Mesenchymal stem cell (in vitro differentiated cells and primary cell): ENCODE measurements at places on chromosomes 4 and X.

DNA sequence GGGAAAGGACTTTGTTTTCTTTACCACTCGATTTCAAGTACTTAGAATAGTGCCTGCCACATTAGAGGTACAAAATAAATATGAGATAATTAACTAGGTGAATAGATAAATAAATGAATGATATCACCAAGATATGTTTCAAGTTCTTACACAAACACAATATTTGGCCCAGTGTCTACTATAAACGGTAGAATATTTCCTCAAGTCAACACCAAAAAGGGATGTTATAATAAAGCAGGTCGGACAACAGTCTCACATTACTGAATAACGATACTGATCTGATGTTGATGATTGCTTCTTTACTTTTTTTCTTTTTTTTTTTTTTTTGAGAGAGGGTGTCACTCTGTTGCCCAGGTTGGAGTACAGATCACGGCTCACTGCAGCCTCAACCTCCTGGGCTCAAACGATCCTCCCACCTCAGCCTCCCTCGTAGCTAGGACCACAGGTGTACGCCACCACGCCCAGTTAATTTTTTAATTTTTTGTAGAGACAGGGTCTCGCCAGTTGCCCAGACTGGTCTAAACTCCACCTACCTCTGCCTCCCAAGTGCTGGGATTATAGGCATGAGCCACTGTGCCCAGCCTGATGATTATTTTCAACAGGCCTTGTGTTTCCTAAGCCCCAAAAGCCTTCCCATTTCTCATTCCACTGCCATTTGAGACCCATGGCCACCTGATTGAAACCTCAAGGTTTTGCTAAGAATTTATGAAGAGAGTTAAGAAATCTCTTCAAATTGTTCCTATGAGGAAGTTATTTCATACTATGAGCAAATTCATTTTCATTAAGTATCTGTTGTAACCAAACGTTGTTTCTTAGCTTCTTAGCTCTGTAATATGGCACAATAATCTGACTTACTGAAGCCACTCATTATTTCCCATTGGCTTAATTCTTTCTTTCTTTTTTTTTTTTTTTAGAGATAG is 2.3 kb downstream of the MANBA start:
- DNase-seq, result no peak

DNA sequence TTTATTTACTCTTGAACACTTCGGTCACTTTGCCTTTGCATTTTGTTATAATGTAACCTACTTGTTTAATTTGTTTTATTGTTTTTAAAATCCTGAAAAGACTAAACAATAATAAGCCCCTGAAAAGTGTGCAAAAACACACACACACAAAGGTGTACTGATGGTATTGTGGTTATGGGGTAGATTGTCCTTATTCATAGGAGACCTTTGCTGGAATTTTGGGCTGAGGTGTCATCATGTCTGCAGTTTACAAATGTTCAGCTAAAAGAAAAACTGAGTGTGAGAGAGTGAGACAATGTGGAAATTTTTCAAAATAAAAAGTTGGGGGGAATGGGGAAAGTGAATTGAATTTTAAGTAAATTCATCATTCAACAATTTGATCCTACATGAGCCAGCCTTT is 174.9 kb downstream of the QDPR start:
- DNase-seq, result no peak

DNA sequence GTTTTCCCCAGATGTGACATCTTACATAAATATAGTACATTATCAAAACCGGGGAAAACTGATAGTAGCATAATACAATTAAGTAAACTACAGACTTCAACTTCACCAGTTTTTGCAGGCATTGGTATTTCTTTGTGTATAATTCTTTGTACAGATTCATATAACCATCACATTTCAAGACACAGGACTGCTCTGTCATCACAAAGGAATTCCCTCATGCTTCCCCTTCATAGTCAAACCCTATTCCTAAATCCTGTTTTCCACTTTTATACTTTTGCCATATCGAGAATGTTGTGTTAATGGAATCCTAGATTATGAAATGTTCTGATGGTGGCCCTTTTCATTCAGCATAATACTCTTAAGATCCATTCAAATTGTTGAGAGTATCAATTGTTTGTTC is 36.0 kb downstream of the STIM2 start:
- peak; percentile 13 for DNase-seq

DNA sequence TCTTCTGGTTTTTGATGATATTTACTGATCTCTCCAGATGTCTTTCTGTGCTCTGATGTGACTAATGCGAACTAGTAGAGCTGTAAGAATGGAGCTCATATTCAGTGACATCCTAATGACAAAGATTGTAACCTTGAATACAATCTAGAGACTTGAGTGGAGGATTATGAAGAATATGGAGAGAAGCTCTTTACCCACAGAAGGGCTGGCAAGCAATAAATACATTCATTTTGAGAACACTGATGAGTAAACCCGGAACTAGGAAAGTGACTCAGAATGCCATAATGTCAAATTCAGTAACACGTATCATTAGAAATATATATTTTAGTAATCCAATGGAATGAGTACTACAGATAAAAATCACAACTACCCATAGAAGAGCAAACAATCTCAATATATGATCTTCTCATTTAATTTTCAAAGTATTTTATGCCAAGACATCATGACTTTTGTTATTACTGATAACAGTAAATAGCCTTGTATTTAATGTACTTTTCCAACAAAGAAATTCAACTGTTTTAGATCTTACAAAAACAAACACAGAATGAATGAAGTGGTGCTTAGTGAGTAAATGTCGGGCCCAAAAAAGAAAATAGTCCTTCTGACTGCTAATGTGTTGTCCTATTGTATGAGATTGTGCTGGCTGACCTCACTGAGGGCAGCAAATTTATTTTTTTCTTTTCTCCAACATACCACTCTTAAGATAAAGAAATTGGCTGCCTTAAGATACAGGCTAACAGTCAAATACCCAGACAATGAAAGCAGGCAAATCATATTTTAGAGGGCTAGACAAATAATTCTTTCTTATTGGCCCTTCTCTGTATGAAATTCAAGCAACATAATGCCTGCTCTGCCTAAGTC is 49.2 kb upstream of the HDAC8 start:
- peak; percentile 45 for DNase-seq

- DNase-seq, result no peak
Measured at GRCh38 chrX:7110821-7111276, 36.7 kb upstream of the STS start.

DNA sequence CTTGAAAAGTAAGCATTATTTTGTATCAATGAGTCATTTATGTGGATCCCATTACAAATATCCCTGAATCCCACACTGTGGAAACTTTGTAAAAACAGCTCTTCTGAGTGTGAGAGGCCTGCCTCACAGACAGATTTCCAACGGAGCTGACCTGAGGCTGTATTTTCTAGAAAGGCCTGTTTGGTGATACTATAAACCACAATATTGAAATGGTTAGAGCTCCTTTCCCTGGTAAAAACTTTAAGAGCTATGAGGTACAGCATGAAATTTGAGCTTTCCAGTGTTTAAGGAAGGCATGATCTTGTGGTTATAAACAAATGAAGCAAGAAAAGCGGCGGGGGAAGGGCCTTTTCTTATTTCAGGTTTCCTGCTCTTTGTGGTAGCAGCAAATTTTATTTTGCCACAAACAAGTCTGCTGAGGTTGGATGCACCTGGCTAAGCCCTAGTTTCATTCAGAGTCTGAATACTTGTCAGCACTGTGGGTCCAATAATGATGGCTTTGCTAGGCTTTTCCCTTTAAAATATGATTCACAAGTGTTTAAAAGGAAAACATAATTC is 86.8 kb upstream of the ETNPPL start:
- peak; percentile 81 for DNase-seq

- no peak for DNase-seq
Measured at GRCh38 chr4:1640190-1640589, 43.9 kb downstream of the FAM53A start.

DNA sequence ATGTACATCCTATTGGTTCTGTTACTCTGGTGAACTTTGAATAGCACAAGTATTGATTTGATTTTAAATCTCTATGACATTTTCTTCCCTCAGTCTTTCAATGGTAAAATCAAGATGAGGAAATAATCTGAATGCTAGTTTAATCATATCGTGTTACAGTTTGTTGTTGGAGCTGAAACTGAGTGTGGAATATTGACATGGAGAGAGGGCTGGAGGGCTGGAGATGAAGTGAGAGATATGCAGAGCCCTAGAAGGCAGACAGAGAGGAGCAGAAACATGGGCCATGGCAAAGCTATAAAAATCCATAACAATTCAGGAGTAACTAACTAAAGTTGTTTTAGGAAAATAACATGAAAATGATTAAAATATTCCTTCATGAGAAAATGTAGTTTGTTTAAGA is 141.1 kb downstream of the BANK1 start:
- DNase-seq, result no peak

GRCh38 chr4:151729731-151730559 is 30.9 kb downstream of the GATB start:
- DNase-seq, result peak; percentile 44

- DNase-seq, result no peak
Measured at GRCh38 chrX:131812847-131813825, 210.0 kb upstream of the STK26 start.

GRCh38 chr4:14100349-14100748 is 472.8 kb upstream of the BOD1L1 start:
- DNase-seq, result no peak

DNA sequence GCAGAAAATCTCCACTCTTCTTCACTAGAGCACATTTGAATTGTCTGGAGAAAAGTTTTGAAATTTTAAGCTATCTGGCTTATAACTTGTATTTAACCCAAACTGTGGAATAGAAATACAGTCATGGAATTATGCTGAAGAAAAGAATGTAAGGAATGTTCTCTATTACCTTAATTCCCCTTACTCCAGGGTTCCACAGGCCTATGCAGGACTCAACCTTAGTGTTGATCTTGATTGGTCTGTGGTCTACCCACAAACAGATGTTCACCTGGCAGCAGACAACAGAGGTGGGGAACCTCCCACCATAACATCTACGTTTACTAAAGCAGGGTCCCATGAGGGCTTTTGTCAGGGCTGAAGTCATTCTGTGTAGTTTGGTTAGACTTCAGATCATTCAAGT is 189.3 kb upstream of the GPRIN3 start:
- DNase-seq, result no peak

DNA sequence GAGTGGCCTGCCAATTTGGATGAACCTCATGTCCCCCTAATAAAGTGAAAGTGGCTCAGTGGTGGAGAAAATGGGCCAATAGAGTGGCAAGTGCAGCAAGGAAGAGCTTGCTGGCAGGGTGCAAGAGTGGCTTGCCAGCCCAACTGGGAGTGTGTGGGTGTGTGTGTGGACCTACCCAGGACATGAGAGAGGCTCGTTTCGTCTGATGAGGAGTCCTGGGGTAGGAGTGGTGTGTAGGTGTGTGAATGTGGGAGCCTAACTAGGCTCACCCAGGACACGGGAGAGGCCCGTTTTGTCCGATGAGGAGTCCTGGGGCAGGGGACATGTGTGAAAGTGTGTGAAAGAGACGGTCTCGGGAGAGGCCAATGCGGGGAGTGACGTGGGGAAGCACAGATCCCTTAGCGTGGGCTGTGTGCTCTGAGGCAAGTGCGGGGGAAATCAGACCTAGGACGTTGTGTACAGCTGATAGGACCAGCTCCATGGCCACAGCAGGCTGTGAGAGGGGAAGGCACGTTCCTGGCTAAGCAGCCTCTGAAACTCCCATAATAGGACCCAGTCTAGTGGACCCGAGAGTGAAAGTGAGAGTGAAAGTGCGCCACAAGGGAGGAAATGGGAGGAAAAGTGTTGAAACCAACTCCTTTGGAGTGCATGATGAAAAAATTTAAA is 5.3 kb downstream of the GAGE10 start:
- peak; percentile 14 for DNase-seq

- DNase-seq, result no peak
Measured at GRCh38 chrX:23372220-23372902, 37.7 kb downstream of the PTCHD1 start.

DNA sequence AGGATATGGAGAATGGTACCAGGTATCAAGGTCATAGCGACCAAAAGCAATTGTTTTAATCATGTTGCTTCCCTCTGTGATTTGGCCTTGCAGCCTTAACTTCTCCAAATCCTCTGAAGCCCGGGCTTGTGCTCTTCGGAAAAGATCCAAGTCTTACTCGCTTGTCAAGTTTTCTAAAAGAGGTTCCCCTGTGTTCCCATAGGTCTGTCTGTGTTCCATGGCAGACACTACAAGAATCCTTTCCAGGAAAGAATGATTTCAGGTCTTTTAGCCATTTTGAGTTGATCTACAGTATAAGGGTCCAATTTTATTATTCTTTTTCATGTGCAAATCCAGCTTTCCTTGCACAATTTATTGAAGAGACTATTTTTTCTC is 710.6 kb upstream of the DIAPH2 start:
- no peak for DNase-seq

DNA sequence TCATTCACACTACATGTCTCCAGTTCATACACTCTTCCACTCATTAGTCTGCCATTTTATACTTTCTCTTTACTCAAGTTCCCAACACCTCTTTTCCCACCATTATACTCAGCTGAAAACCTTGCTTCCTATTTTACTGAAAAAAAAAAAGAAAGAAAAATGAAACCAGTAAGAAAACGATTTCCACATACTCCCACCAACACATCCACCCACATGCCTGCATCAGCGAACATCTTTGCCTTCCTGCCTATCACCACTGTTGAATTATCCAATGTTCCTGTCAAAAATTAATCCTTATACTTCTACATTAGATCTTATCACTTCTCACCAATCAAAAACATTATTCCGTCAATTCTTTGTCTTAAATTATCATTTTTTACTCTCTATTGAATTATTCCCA is 188.1 kb upstream of the FAM241A start:
- DNase-seq, result no peak

GRCh38 chr4:85406185-85406584 is 68.8 kb upstream of the ARHGAP24 start:
- no peak for DNase-seq

- DNase-seq, result peak; percentile 69
Measured at GRCh38 chr4:145285928-145286327, 105.5 kb upstream of the OTUD4 start.

DNA sequence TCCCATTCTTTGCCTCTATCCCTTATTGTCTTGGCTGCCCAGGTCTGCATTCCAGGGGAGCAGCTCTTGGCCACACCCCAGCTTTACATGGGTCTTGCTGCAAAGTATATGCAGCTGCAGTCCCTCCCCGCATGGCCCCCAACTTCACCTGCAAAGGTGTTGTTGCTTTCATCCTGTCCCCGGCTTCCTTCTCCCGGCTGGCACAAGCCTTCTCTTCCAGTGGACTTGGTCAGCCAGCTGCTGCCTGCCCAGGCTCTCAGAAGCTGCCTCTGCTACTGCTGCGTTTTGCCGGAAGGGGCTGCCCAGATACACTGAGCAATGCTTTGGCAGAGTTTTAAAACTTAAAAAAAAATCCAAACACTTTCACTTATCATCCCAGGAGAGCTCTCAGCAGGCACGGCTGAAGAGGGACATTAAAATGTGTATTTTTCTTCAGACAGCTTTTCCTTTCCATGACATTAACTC is 121.2 kb upstream of the PDLIM3 start:
- peak; percentile 3 for DNase-seq

DNA sequence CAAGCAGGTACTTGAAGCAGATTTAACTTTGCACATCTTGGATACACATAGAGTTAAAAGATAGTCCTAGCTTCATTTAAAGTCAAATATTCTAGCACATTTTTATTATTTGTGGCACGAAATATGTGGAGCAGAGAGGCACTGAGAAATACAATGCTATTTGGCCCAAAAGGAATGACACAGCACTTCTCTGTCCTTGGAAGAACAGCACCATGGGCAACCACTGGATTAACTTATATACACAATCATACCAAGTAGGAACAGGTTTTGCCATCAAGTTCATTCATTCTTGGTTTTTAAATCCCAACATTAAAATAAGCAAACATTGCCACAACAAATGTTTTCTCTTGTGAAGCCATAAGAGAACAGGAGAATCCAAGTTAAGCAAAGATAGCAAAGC is 924 bp upstream of the ENAM start:
- no peak for DNase-seq
